ENCODE measurements at places on chromosomes 13 and 19.

GRCh38 chr13:48246102-48246501, 13.1 kb downstream of the ITM2B start:
- DNase-seq, result no peak

DNA sequence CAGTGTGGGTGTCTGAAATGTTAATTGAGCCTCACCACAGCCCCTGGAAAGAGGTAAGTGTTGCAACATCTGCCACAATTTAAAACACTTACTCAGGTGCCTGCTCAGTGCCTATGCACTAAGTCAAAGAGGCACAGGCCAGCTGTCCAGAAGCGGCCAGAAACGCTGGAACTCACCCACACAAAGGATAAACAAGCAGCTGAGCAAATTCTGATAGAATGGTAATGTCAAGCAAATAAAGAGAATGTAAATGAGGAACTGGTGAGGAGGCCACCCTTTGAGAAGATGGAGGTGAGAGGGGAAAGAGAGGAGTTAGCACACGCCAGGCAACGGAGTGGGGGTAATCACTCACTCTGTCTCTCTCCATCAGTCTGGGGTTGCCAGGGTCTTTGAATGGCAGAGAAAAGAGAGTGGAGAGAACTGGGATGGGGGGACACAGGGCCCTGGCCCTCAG, 67.7 kb upstream of the SERP2 start:
- DNase-seq, result no peak

- DNase-seq, result no peak
These were observed 7.1 kb upstream of the PNMA8A start for GRCh38 chr19:46478356-46478986.

DNA sequence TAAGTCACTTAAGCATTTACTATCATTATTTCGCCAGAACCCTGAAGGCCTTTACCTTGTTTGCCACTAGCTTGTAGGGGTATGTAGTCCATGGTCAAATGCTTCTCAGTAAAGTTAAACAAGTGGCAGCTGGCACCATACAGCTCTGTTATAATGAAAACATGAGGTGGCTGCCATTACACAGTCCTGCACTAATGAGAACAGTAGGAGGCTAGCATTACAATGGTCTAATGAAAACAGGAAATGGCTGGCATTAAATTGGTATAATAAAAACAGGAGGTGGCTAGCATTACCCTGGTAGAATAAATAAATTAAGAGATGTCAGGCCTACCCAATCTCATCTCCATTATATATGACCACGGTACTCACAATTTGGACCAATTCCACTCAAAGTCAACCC, 107.5 kb downstream of the PCDH17 start:
- no peak for DNase-seq

DNA sequence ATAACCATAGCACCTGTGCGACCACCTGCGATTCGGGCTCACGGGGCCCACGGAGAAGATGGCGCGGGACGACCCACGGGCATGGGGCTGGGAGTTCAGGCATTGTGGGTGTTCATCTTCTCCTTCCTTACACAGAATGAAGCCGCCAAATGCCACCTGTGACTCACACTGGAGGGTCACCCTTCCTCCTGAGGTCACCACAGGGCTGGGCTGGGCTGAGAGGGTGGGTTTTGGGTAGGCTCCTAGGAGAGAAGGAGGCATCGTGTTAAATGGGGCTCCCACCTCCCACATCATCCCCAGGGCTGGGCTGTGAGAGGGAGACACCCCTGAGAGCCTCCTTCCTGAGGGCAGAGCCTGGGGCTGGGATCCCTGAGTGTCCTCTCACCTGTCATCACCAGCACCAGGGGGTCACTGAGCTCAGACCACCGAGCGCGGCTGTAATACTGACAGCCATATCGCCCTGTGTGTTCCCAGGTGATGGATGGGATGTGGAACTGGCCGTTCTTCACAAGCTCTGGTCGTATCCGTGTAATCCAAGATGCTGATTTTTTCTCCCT, 1.4 kb downstream of the LILRB2 start:
- DNase-seq, result no peak

DNA sequence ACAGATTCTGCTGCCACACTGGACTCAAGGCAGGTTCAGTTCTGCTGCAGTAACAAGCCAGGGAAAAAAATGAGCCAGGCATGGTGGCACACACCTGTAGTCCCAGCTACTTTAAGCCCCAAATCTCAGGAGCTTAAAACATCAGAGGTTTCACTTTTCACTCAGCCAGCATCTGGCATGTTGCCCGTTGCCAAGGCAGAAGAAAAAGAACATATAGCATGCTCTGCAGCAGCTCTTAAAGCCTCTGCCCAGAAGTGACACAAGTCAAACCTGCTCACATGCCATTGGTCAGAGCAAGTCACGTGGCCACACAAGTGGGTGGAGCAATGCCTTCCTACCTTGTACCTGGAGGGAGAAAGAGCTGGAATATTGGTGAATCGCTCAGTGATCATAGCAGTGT, 14.7 kb upstream of the ADGRE5 start:
- peak; percentile 91 for DNase-seq

GRCh38 chr19:46303322-46303690, 6.5 kb downstream of the HIF3A start:
- no peak for DNase-seq

GRCh38 chr13:27125357-27126282, 46.0 kb downstream of the USP12 start:
- no peak for DNase-seq

GRCh38 chr13:33235564-33235963, 50.0 kb downstream of the STARD13 start:
- no peak for DNase-seq

DNA sequence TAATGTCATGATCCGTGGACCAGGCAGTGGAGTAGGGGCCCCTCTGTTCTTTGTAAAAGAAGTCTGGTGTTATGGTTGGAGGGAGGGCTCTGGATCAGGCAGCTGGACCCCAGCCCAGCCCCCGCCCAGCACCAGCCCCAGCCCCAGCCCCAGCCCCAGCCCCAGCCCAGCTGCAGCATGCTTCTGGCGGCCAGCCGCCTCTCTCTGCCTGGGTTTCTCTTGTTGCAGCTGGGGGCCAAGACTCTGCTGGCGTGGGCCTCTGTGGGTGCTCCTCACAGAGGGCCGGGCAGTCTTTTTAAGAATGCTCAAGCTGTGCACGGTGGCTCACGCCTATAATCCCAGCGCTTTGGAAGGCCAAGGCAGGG, 17.9 kb downstream of the DOT1L start:
- DNase-seq, result no peak

- DNase-seq, result no peak
These were observed 27.9 kb upstream of the NDUFS7 start for GRCh38 chr19:1355568-1356507.

DNA sequence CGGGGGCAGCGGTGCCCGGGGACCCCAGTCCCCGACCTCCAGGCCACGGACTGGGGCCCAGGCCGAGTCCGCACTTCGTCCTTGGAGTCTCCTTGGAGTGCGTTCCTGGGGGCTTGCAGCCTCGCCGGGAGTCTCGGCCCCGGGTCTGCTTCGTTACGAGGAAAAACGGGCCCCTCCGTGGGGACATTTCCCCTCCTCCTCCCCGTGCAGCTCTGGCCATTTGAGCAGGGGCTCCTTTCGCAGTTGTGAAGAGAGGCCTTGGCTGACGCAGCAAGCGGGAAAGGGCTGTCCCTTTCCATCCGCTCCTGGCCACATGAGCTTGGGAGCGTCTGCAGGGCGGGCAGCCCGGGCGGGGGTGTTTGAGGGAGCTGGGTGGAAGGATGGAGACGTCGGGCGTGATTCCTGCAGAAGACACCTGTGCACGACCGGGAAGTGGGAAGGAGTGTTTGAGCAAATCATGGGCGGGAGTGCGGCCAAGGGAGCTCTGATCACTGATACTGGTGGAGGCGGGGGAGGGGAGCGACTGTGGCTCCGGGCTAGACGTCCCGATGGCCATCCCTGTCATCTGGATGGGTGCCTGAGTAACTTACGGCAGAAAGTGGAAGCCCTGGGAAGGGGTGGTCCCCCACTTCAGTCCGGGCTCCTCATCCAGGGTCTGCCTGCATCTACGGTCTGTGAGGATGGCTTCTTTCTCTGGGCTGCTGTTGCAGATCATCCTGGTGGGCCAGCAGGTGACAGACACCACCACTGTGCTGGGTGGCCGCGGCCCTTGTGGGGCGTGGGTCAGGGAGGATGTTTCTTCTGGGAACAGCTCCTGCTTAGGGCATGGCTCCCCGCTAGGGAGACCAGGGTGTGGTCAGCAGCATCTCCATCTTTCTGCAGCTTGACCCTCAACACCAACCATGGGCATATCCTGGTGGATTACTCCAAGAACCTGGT, 736 bp downstream of the GPI start:
- DNase-seq, result no peak

GRCh38 chr13:45333977-45334922, 6.7 kb downstream of the TPT1 start:
- no peak for DNase-seq

- DNase-seq, result no peak
These were observed 629 bp downstream of the IZUMO4 start for GRCh38 chr19:2097203-2097885.

GRCh38 chr13:72473321-72473720, 254.1 kb downstream of the MZT1 start:
- no peak for DNase-seq

GRCh38 chr13:91470084-91470621, 71.7 kb downstream of the GPC5 start:
- DNase-seq, result no peak

- no peak for DNase-seq
These were observed 930.5 kb upstream of the SLITRK1 start for GRCh38 chr13:84812789-84813188.

DNA sequence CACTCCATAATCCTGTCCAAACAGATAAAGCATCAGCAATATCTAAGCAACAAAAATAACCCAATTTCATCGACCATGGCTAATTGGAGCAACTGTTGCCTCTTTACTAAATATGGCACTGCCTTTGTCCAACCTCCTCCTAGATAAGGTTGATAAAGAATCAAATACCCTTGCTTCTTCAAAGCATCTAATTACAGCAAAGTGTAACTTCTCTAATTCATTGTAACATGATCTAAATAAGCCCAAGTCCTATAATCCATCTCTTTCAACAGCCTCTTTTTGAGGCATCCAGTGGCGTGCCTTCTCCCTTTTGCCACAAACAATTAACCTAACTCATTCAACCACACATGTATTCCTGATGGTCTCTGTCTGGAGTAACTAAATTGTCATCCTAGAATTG, 81.7 kb upstream of the KLHL1 start:
- no peak for DNase-seq

GRCh38 chr19:54461613-54462012, 2.0 kb downstream of the LENG9 start:
- DNase-seq, result no peak

DNA sequence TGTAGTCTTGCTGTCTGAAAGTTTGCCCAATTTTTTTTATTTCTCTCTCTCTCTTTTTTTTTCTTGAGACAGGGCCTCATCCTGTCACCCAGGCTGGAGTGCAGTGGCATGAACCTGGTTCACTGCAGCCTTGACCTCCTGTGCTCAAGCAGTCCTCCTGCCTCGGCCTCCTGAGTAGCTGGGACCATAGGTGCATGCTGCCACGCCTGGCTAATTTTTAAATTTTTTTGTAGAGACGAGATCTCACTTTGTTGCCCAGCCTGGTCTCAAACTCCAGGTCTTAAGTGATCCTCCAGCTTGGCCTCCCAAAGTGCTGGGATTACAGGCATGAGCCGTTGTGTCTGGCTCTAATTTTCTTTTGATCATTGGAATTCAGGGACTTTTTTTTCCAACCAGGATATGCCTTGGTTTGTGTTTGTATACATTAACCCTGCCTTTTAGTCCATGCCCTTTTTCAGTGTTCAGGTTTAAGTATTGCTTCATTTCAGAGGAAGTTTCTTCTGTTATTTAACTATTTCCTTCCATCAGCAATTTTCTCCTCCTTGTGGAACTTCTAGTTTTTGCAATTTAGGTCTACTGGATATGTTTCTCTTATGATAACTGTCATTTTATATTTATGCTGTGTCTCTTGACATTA, 201.4 kb downstream of the PCCA start:
- DNase-seq, result no peak

DNA sequence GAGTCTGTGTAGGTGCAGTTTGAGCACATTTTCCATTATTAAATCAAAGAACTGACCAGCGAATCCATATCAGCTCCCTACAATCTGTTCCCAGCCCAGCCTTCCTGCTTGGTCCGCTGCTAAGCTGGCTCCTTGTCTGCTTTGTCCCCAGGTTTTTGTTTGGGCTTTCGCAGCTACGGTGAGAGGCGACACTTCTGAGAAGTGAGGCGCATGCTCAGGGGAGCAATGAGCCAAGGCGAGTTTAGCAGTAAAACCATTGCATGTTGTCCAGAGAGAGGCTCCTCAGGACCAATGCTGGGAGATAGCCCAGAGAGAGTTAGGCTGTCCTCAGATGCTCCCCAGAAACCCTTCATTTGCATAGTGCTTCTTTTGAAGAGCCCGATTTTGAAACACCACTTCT, 162.0 kb downstream of the ITGBL1 start:
- no peak for DNase-seq

DNA sequence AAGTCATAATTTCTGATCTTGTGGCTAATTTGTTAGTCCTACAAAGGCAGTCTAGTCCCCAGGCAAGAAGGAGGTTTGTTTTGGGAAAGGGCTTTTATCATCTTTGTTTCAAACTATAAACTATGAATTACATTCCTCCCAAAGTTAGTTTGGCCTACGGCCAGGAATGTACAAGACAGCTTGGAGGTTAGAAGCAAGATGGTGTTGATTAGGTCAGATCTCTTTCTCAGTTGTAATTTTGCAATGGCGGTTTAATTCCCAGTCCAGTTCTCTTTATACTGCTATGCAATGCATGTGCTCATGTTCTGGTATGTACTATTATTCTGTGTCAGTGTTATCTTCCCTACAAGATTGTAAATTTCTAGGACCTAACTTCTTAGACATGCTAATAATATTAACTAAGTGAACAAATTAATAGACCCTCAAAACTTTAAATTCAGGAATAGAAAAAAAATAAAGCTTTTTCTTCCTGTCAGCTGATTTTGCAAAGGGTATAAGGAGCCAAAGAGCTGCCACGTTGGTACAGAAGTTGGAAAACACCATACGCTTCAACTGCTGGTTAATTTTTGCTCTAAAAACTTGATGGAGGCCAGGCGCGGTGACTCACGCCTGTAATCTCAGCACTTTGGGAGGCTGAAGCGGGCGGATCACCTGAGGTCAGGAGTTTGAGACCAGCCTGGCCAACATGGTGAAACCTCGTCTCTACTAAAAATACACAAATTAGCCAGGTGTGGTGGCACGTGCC, 1.3 kb upstream of the DNAJC15 start:
- no peak for DNase-seq

- no peak for DNase-seq
These were observed 124.2 kb upstream of the SERP2 start for GRCh38 chr13:44249431-44249836.

GRCh38 chr13:46071590-46072249, 19.2 kb upstream of the ZC3H13 start:
- no peak for DNase-seq

- DNase-seq, result no peak
These were observed 2.8 kb downstream of the SERTAD1 start for GRCh38 chr19:40422748-40423566.

- no peak for DNase-seq
These were observed 3.4 kb downstream of the TBXA2R start for GRCh38 chr19:3603121-3603811.

GRCh38 chr19:15417699-15418098, 1.1 kb downstream of the AKAP8L start:
- no peak for DNase-seq

- DNase-seq, result peak; percentile 10
These were observed 13.6 kb downstream of the IER2 start for GRCh38 chr19:13163609-13164342.

GRCh38 chr13:60152114-60152513, 11.6 kb downstream of the DIAPH3 start:
- no peak for DNase-seq

Measured in effector memory CD8-positive, alpha-beta T cell (primary cell).